ENCODE measurements at places on chromosomes 6 and 20. TPM values are rescaled to one million over a fixed set of nuclear protein-coding genes. Genes with fewer than 3 reads are reported as not detected.

GJA10 gene
- total RNA-seq, result not detected

GNAS-AS1 gene
- 0.72 TPM for total RNA-seq

SLC22A16 gene
- total RNA-seq, result not detected

DNA sequence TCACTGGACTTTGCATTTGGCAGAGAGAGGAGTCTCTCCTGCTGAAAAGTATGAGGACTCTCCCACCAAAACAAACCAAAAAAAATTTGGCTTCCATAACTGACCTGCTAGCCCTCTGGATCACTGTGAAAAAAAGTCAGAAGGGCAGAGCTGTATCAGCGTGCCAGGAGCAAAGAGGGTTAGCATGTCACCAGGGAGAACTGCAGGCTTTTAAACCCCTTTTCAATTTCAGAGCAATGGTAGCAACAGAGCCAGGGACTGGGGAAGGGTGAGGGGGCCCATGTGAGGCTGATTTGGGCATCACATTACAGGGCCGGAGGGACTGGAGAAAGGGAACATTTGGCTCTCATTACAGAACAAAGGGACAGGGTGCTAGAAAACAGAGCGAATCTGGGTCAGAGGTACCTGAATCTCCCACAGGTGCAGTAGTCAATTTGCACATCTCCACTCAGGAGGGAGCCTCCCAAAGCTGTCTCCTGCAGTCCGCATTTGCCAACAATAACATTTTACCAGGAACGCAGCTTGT is 185.7 kb upstream of the EYA4 start:
- H3K4me3 ChIP-seq, result no peak overlapping the region
- H3K4me1 ChIP-seq, result no peaks in the 10 kb centered on the region
- DNase-seq, result no peak
- no peaks in the 10 kb centered on the region for H3K36me3 ChIP-seq

DNA sequence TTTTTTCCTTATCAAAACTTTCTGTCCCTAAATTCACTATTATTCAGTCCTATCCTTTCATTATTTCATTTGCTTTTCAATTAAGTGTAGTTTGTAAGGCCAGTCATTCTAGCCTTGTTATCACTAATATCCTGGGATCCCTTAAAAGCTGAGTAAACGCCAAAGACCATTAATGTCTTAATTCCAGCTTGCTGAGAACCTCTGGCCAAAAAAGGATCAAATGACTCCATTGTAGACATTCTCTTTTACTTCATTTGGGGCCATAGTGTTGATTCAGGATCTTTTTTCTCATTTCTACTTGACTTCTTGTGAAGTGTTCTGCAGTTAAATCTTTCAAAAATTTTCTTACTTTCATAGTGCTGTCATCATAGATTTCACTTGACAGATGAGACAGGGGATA is 379.7 kb downstream of the LAMA2 start:
- no peaks in the 10 kb centered on the region for H3K36me3 ChIP-seq
- no peaks in the 10 kb centered on the region for H3K27me3 ChIP-seq
- DNase-seq, result no peak
- H3K4me3 ChIP-seq, result no peak overlapping the region
- no peak overlapping the region for H3K27ac ChIP-seq

DNA sequence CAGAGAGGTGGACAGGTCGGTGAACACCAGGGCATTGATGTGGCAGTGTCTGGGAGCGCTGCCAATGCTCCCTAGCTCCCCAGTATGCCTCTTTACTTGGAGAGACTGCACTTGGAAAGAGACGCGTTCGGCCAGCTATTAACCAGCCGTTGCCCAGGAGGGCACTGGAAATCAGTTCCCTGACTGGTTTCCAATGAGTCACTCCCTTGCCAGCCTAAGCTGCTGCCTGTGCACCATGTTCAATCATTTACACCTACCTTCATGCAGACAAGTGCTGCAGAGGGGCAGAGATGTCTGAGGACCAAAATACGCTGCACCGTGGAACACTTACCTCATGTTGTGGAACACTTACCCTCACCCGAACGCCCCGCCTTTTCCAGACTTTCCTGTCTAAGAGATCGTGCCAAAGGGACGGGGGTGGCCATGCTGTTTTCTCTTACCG is 151.6 kb downstream of the SOBP start:
- peaks cover 6% of the 10 kb centered on the region for H3K27me3 ChIP-seq
- H3K4me3 ChIP-seq, result no peak overlapping the region
- no peak for DNase-seq

NT5E gene
- total RNA-seq, result 253 TPM

SLC32A1 gene
- total RNA-seq, result not detected

GRCh38 chr6:166969390-166970002 is 13.1 kb upstream of the RNASET2 start:
- no peak overlapping the region for H3K27ac ChIP-seq
- H3K27me3 ChIP-seq, result peaks cover 2% of the 10 kb centered on the region
- H3K4me1 ChIP-seq, result no peaks in the 10 kb centered on the region
- H3K36me3 ChIP-seq, result peaks cover 19% of the 10 kb centered on the region
- no peak overlapping the region for H3K4me3 ChIP-seq

ELOVL2 gene
- total RNA-seq, result not detected

DNA sequence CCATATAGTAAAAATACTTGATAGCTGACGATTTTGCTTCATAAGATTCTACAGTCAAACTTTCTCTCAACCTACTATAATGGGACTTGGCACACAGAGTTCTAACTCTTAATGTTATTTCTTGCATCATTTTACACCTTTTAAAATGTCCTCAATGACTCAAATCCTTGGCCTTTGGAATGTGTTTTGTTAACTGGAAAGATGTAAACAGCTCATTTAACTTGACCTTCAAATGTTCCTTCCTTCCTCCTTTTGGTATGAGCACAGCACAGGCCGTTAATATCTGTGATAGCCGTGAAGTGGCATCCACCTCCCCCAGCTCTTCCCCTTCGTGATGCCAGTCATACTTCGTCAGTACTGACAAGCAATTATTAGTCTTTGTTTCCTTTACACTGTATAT is 972.0 kb upstream of the CITED2 start:
- peak; percentile 71 for DNase-seq
- peak overlapping the region; percentile 92 for H3K27ac ChIP-seq
- peak overlapping the region; percentile 10 for H3K4me3 ChIP-seq
- H3K36me3 ChIP-seq, result peaks cover 56% of the 10 kb centered on the region
- H3K27me3 ChIP-seq, result peaks cover under 1% of the 10 kb centered on the region

EPHA7 gene
- total RNA-seq, result not detected

IMPG1 gene
- total RNA-seq, result not detected

ULBP2 gene
- 17.9 TPM for total RNA-seq

- no peak overlapping the region for H3K4me3 ChIP-seq
- no peaks in the 10 kb centered on the region for H3K36me3 ChIP-seq
- no peak for DNase-seq
- H3K27me3 ChIP-seq, result peaks cover 4% of the 10 kb centered on the region
- no peak overlapping the region for H3K27ac ChIP-seq
Observed at GRCh38 chr20:48458601-48459385, 369.0 kb downstream of the PREX1 start.

GRM1 gene
- not detected for total RNA-seq

TFAP2D gene
- total RNA-seq, result not detected

GPR63 gene
- 1.4 TPM for total RNA-seq

- H3K27ac ChIP-seq, result no peak overlapping the region
- no peak for DNase-seq
- H3K36me3 ChIP-seq, result no peaks in the 10 kb centered on the region
- H3K4me1 ChIP-seq, result no peaks in the 10 kb centered on the region
- no peak overlapping the region for H3K4me3 ChIP-seq
Observed at GRCh38 chr6:3412779-3413500, 43.9 kb downstream of the SLC22A23 start.

- no peak overlapping the region for H3K4me3 ChIP-seq
- no peaks in the 10 kb centered on the region for H3K27me3 ChIP-seq
- DNase-seq, result no peak
- no peaks in the 10 kb centered on the region for H3K36me3 ChIP-seq
- no peak overlapping the region for H3K27ac ChIP-seq
Observed at GRCh38 chr20:46642265-46642968, 8.8 kb downstream of the SLC13A3 start.

- no peaks in the 10 kb centered on the region for H3K36me3 ChIP-seq
- H3K27me3 ChIP-seq, result no peaks in the 10 kb centered on the region
- DNase-seq, result peak; percentile 31
Observed at GRCh38 chr20:2283706-2284423, 11.9 kb upstream of the TGM3 start.

GRCh38 chr6:169780571-169781091 is 29.2 kb downstream of the ERMARD start:
- no peak for DNase-seq
- no peaks in the 10 kb centered on the region for H3K4me1 ChIP-seq

SIRPG gene
- total RNA-seq, result not detected

SAMD3 gene
- total RNA-seq, result 1.6 TPM

DNA sequence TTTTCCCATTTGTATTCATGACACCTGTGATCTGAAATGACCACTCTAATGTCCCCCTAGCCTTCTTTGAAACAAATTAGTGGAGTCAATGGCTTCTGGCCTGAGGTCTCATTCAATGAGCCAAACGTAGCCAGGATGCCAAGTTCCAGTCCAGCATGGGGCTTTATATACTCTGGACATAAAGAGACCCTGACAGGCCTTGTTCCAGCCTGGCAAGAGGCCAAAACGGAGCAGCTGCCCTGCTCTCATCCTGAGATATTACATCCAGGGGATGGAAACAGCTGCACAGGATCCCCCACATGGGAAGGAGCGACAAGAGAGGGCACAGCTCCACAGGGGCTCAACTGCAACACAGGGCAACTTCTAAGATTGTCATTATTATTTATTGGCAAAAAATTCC is 437.8 kb downstream of the CDH26 start:
- no peak for DNase-seq
- H3K4me3 ChIP-seq, result no peak overlapping the region
- no peaks in the 10 kb centered on the region for H3K4me1 ChIP-seq
- H3K27me3 ChIP-seq, result peaks cover 2% of the 10 kb centered on the region
- no peak overlapping the region for H3K27ac ChIP-seq
- H3K36me3 ChIP-seq, result no peaks in the 10 kb centered on the region

GRCh38 chr20:41617059-41617901 is 897 bp downstream of the CHD6 start:
- peak; percentile 3 for DNase-seq
- H3K27me3 ChIP-seq, result peaks cover 5% of the 10 kb centered on the region
- H3K27ac ChIP-seq, result peak overlapping the region; percentile 76
- H3K4me1 ChIP-seq, result peaks cover 44% of the 10 kb centered on the region
- peak overlapping the region; percentile 98 for H3K4me3 ChIP-seq
- H3K36me3 ChIP-seq, result no peaks in the 10 kb centered on the region

DNA sequence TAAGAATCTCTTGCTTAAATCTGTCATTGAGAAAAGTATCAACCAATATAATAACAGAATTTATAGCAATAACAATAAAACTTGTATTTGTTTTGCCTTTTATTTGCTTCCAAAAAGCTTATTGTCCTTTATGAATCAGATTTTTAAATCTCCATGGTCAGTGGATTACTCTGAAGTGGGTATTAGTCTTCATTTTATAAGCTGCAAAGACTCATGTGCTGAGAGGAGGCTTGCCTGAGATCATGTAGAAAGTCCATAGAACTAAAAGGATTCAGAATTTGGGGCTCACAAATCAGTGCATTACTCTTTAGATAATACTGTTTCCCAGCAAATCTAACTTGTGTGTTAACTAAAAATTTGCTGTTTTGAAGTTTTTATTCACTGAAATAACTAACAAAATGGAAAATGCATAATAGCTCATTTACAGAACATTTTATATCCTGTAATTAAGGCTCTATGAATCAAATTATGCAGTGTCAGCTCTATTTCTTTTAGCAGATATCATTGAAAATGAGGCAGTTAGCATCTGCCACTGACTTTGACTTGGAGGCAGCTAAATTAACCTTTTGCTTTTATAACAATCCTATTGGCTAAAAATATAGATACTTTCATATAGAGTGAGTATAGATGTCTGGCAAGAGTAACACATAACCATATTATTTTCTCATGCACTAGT is 781.1 kb upstream of the CITED2 start:
- no peak for DNase-seq
- no peak overlapping the region for H3K27ac ChIP-seq
- peaks cover 12% of the 10 kb centered on the region for H3K4me1 ChIP-seq

DNA sequence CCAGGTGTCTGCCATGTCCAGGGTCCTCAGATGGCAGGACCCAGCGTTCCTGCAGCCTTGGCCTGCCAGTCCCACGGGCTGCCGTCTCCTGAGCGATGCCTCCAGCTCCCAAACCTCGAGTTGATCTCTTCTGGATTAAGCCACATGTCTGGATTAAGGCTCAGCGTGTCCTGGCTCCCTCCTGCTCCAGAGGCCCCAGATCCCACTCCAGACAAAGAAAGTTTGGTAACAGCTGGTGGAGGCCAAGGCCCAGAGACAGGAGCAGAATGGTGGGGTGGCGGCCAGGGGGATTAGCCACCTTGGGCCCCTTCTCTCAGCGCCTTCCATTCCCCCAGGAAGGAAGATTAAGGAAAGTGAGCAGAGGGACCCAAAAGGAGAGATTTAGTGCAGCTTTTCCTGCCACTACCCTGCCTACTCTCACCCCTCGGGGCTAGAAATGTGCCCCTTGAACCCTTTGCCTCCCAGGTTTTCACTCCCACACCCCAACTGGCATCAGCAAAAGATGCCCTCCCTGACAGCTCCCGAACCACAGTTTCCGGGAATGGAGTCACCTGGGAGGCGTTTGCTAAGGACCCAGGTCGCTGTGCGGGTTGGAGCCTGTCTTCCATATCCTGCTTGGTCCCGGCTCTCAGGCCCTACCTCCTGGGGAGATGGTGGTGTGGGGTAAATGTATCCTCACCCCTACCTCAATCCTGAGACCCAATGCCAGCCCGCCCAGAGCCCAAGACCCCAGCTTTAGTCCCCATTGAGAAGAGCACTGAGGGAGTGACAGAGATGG is 6.9 kb downstream of the SPDEF start:
- peaks cover 28% of the 10 kb centered on the region for H3K27me3 ChIP-seq
- H3K4me1 ChIP-seq, result no peaks in the 10 kb centered on the region
- no peak for DNase-seq
- no peak overlapping the region for H3K4me3 ChIP-seq
- no peaks in the 10 kb centered on the region for H3K36me3 ChIP-seq

- peaks cover 6% of the 10 kb centered on the region for H3K27me3 ChIP-seq
- DNase-seq, result peak; percentile 59
- H3K4me1 ChIP-seq, result peaks cover 20% of the 10 kb centered on the region
- H3K27ac ChIP-seq, result peak overlapping the region; percentile 16
Observed at GRCh38 chr20:20211274-20211987, 156.5 kb upstream of the INSM1 start.

SPAG4 gene
- total RNA-seq, result 3.4 TPM

ENPP3 gene
- total RNA-seq, result 0.07 TPM

DNA sequence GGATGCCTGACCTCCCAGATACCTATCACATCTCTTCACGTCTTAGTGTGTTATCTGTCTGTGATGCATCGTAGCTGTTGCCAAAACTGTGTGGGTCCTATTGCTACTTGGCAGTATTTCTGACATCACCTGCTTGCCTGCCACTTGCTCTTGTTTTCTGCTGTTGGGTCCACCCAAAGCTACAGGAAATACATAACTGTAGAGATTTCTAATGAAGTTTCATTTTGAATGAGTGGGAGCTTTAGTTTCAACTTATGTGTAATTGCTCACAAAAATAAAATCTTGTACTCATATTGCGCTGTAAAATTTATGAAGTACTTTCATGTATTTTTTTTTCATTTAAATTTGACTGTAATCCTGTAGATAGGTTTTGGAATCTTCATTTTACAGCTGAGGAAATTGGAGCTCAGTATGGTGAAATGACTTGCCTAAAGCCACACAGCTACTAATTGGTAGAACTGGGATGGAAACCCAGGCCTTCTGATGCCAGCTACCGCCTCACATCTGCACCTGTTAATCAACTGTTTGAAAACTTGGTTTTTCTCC is 113.6 kb upstream of the MAN1A1 start:
- no peaks in the 10 kb centered on the region for H3K36me3 ChIP-seq
- DNase-seq, result no peak
- H3K27ac ChIP-seq, result no peak overlapping the region
- H3K27me3 ChIP-seq, result peaks cover 2% of the 10 kb centered on the region

HCRTR2 gene
- total RNA-seq, result not detected

All from HFFc6 (cell line).